ENCODE measurements at places on chromosomes 16 and 17.

- no peak for DNase-seq
These were observed 12.6 kb downstream of the MAP2K3 start for GRCh38 chr17:21297026-21297520.

DNA sequence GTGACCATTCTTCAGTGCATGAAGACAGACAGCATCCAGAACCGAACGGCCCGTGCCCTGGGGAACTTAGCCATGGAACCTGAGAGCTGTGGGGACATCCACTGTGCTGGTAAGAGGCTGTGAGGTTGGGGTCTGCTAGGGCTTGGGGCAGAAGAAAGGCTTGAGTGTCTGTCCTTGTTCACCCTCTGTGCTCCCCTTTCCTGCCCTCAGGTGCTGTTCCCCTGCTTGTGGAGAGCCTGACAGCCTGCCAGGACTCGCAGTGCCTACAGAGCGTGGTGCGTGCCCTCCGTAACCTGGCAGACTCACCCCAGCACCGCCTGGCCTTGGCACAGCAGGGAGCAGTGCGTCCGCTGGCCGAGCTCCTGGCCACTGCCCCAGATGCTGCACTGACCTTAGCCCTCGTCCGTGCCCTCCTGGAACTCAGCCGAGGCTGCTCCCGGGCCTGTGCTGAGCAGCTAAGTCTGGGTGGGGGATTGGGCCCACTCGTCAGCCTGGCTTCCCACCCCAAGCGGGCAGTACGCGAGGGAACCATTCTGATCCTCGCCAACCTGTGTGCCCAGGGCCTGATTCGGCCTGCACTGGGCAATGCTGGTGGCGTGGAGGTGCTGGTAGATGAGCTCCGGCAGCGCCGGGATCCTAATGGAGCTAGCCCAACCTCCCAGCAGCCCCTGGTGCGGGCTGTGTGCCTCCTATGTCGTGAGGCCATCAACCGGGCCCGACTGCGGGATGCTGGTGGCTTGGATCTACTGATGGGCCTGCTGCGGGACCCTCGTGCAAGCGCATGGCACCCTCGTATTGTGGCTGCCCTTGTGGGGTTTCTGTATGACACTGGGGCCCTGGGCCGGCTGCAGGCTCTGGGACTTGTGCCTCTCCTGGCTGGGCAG is 2.9 kb downstream of the ARMC5 start:
- no peak for DNase-seq

GRCh38 chr16:19418200-19418599 is 517 bp downstream of the TMC5 start:
- no peak for DNase-seq

GRCh38 chr16:8660841-8661301 is 13.5 kb upstream of the ABAT start:
- peak; percentile 47 for DNase-seq

GRCh38 chr17:4229627-4230541 is 33.9 kb downstream of the ANKFY1 start:
- no peak for DNase-seq

Data from GM06990 (cell line).